Airway epithelial cell (primary cell): ENCODE measurements at places on chromosomes 6 and 20. TPM values are rescaled to one million over a fixed set of nuclear protein-coding genes. Genes with fewer than 3 reads are reported as not detected.

CCN6 gene
- 0.14 and 0.88 TPM in 2 replicates for total RNA-seq

SLC17A9 gene
- total RNA-seq = 0.78 and 1.6 TPM in 2 replicates

GRM4 gene
- total RNA-seq = 0.07 TPM in 1 of 2 replicates, not detected in the other

EDN1 gene
- 8.1 and 8.6 TPM in 2 replicates for total RNA-seq

OLIG3 gene
- total RNA-seq = not detected in 2 replicates

CAPN11 gene
- not detected in 2 replicates for total RNA-seq

CDSN gene
- 0.14 TPM in 1 of 2 replicates, not detected in the other for total RNA-seq

HLA-DQB2 gene
- not detected in 2 replicates for total RNA-seq

CALHM6 gene
- 2.4 and 3.1 TPM in 2 replicates for total RNA-seq

FAM217A gene
- total RNA-seq = not detected in 2 replicates

C6orf141 gene
- total RNA-seq = 13.3 and 14.0 TPM in 2 replicates

GABRR1 gene
- total RNA-seq = not detected in 2 replicates

RIMS1 gene
- 0.35 TPM in 1 of 2 replicates, not detected in the other for total RNA-seq

LGSN gene
- not detected in 2 replicates for total RNA-seq

MMP24 gene
- not detected in 2 replicates for total RNA-seq

GCNT2 gene
- total RNA-seq = 4.7 and 5.8 TPM in 2 replicates

TMC2 gene
- not detected in 2 replicates for total RNA-seq

RREB1 gene
- 24.9 and 38.0 TPM in 2 replicates for total RNA-seq

HLA-DPA1 gene
- not detected in 2 replicates for total RNA-seq

ARFGAP1 gene
- 44.6 and 46.3 TPM in 2 replicates for total RNA-seq

VSX1 gene
- total RNA-seq = not detected in 2 replicates
